Uterus (tissue), 4 donors: ENCODE measurements at places on chromosomes 5 and 9.

GRCh38 chr9:22097707-22098106 lies 88.6 kb upstream of the CDKN2B start:
- DNase-seq = no peak

DNA sequence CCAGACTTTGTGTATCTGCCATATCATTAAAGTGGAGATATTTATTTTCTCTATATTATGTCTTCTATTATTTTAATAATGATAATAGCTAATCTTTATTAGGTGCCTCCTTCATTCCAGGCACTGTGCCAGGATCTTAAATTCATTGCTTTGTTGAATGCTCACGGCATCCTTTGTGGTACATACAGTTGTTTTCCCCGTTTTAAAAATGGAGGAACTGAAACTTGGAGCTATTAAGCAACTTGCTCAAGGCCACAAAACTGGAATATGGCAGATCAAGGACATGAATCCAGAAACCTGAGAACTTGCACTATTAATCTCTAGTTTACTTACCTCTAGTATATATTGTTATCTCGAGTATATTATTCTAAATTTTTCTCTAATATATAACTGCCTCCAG lies 41.5 kb upstream of the PPP3R2 start:
- no peak for DNase-seq

- DNase-seq = no peak
Measured at GRCh38 chr5:157550663-157551062, 24.9 kb downstream of the ADAM19 start.

DNA sequence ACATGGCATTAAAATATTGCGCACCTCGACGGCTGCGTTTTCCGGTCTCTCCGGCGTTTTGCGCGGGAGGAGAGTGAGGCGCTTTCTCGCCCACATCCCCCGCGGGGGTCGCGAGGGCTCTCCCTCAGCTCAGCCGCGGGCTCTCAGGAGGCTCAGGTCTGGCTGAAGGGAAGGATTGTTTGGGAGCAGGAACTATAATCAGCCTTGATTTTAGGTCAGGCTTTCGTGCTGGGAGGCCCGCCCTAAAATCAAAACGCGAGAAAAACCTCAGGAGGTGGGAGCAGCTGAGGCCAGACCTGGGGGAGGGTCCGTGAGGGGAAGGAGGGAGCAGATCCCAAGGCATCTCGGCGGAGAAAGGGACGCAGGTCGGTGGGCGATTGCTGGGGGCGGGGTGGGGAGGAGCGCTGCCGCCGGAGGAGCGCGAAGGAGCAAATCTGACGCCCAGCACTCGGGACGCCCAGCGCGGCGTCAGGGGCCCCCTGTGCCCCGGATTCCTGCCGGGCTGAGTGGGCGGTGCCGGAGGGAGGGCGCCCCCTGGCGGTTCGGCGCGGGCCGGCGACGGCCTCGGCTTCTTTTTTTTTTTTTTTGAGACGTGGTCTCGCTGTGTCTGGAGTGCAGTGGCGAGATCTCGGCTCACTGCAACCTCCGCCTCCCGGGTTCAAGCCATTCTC lies 18.7 kb upstream of the RNF130 start:
- peak; percentile 59 for DNase-seq

GRCh38 chr5:142655339-142656267 lies 30.3 kb downstream of the FGF1 start:
- peak; percentile 93 for DNase-seq

GRCh38 chr5:62574599-62574998 lies 4.0 kb upstream of the LRRC70 start:
- no peak for DNase-seq
